ENCODE measurements at places on chromosomes 4 and X.

- DNase-seq: no peak
Observed at GRCh38 chr4:56118055-56118454, 169.3 kb downstream of the CEP135 start.

- DNase-seq: peak; percentile 64
Observed at GRCh38 chr4:7171191-7171900, 21.0 kb upstream of the SORCS2 start.

DNA sequence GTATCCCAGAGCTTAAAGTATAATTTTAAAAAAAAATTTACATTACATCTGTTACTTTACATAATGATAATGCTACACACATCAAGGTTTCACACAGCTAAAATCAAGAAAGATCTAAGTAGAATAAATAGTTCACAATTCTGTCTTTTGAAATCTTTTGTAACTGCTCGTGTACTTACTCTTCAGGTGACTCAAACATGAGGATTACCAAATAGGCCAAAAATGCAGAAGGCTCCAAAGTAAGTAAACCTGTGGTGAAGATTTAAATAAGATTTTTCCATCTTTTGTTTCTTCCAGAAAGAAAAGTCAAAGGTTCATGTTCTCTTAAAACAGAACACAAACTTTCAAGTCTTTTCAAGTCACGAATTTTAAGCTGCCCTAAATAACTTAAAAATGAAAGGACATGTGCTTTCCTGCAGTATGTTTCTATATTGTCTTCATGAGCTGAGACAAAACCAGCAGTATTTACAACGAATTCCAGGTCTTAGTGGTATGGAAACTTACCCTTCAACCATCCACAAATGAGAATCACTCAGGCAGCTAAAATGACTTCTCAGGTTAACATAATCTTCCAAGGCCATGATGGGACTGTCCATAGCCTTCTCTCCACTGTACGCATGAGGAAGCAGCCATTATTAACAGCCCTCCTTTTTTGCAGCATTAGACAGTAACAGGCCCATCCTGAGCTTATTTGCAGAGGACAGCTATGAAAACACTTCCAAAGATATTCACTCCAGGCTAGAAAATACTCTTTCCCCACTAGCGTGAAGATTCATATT, 172.8 kb upstream of the EDNRA start:
- DNase-seq: peak; percentile 5

DNA sequence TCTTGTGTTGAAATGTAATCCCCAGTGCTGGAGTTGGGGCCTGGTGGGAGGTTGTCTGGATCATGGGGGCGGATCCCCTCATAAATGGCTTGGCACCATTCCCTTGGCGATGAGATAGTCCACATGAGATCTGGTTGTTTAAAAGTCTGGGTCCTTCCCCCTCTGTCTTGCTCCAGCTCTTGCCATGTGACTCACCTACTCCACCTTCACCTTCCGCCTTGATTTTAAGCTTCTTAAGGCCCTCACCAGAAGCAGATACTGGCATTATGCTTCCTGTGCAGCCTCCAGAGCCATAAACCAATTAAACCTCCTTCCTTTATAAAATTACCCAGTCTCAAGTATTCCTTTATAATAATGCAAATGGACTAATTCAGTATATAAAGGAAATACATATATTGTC, 111.5 kb downstream of the NR3C2 start:
- DNase-seq: no peak

- no peak for DNase-seq
Observed at GRCh38 chr4:185343726-185344581, 51.8 kb downstream of the LRP2BP start.

Measured in kidney tubule cell (primary cell).